Muscle of arm (tissue), 14 donors: ENCODE measurements at places on chromosomes 3 and 15. TPM values are rescaled to one million over a fixed set of nuclear protein-coding genes. Genes with fewer than 3 reads are reported as not detected.

The UCN2 gene
- polyA plus RNA-seq: not detected

The ARPIN gene
- polyA plus RNA-seq: 16.2 TPM

The ADPGK gene
- 27.1 TPM for polyA plus RNA-seq

The PDIA5 gene
- polyA plus RNA-seq: 16.1 TPM

The ITIH1 gene
- not detected for polyA plus RNA-seq

The DISP2 gene
- polyA plus RNA-seq: 0.81 TPM

The TM4SF18 gene
- polyA plus RNA-seq: 20.6 TPM

The MAP1A gene
- 40.6 TPM for polyA plus RNA-seq

The NIPA2 gene
- polyA plus RNA-seq: 48.5 TPM

The ERICH6 gene
- polyA plus RNA-seq: not detected

The HRG gene
- polyA plus RNA-seq: 0.12 TPM

The ITPKA gene
- 0.29 TPM for polyA plus RNA-seq

The ARL14 gene
- polyA plus RNA-seq: not detected

The TMEM212 gene
- 0.26 TPM for polyA plus RNA-seq

The CEP63 gene
- polyA plus RNA-seq: 37.6 TPM

The PRSS50 gene
- 0.21 TPM for polyA plus RNA-seq

The SPINT1 gene
- 37.6 TPM for polyA plus RNA-seq
